ENCODE measurements at places on chromosomes 13 and 19.

- DNase-seq, result no peak
These were observed 78.8 kb downstream of the MZT1 start for GRCh38 chr13:72648513-72649065.

DNA sequence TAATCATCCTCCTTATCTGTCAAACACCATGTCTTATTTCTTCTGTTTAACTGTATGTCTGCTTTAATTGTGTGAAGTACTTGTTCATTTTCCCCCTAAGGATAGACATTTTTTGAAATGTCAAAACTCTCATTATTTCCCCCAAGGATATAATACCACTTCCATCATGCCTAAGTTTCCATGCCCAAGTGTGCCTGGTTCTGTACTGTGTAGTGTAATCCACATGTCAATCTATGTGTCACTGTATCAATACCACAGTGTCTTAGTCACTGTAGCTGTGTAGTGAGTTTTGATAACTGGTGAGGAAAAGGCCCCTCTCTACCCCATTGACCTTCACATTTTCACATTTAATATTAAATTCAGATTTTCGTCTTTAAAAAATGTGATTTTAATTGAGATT, 1265.5 kb downstream of the PCDH9 start:
- no peak for DNase-seq

- DNase-seq, result no peak
These were observed 11.9 kb upstream of the GNA15 start for GRCh38 chr19:3123956-3124355.

GRCh38 chr19:18932216-18932841, 8.7 kb downstream of the HOMER3 start:
- peak; percentile 80 for DNase-seq

DNA sequence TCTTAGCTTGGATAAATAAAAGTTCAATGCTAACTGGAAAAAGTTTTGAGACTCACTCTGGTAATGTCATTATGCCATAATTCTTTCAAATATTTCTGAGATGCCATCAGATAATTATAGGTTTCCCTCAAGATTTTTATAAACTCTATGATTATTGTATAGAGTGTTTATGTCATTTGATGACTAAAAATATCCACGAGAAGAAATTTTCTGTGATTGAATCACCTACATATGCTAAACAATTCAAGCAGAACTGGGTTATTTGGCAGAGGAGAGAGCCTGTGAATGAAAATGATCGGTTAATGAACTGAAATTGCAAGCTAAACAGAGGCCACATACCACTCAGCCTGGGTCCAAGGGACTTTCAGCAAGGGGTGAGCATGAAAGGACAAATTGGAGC, 92.6 kb upstream of the TSC22D1 start:
- no peak for DNase-seq

DNA sequence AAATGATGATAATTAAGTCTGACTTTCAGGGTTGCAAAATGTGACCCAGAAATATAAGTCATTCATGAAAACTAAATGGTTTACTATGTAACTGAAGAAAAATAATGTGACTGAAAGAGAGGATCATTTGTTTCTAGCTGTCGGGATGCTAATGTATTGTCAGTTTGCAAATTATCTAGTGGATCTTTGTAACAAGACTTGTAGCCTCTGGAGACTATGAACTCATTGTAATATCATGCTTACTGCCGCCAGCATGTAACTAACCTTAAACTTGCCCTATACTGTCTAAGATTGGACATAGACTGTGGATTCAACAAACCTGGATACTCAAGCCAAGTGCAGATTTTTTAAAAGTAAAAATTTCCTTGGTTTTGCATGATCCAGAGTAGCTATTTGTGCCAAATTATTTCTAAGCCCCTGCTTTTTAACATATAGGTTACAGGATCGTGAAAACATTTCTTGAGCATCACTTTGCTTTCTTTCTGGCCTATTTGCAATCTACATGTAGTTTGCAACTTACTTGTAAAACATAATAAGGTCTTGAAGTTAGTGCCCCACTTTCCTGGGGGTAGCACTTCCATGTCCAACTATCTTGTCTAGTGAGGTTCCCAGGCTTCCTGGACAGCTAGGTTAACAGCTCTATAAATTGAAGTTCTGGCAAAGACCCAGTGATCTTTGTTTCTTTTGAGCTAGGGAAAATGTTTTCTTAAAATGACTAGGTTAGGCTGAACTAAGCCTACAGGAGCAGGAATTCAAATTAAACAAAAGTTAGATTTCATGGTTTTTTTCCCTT, 3.3 kb upstream of the POSTN start:
- no peak for DNase-seq

GRCh38 chr13:59677966-59678814, 485.5 kb downstream of the DIAPH3 start:
- DNase-seq, result peak; percentile 64

GRCh38 chr13:112034231-112034630, 32.7 kb upstream of the SOX1 start:
- no peak for DNase-seq

All from hematopoietic multipotent progenitor cell treated with erythropoietin and hydrocortisone succinate and interleukin-3 and kit ligand, for 8 days (in vitro differentiated cells).